ENCODE measurements at places on chromosomes 11 and 22. TPM values are rescaled to one million over a fixed set of nuclear protein-coding genes. Genes with fewer than 3 reads are reported as not detected.

The CEP126 gene
- 4.8 TPM for polyA plus RNA-seq

GRCh38 chr22:45626198-45626651, 45.4 kb upstream of the ATXN10 start:
- no peak for DNase-seq

The MTA2 gene
- polyA plus RNA-seq: 90.2 TPM

GRCh38 chr11:45885921-45886721, 670 bp downstream of the MAPK8IP1 start:
- no peak for DNase-seq

GRCh38 chr22:30813936-30814335, 119.3 kb downstream of the OSBP2 start:
- no peak for DNase-seq

- DNase-seq: no peak
Measured at GRCh38 chr11:38788561-38788960, 2190.5 kb upstream of the RAG2 start.

The DERL3 gene
- 3.8 TPM for polyA plus RNA-seq

The DCHS1 gene
- polyA plus RNA-seq: 27.8 TPM

- DNase-seq: no peak
Measured at GRCh38 chr11:102267609-102268008, 49.7 kb upstream of the BIRC3 start.

DNA sequence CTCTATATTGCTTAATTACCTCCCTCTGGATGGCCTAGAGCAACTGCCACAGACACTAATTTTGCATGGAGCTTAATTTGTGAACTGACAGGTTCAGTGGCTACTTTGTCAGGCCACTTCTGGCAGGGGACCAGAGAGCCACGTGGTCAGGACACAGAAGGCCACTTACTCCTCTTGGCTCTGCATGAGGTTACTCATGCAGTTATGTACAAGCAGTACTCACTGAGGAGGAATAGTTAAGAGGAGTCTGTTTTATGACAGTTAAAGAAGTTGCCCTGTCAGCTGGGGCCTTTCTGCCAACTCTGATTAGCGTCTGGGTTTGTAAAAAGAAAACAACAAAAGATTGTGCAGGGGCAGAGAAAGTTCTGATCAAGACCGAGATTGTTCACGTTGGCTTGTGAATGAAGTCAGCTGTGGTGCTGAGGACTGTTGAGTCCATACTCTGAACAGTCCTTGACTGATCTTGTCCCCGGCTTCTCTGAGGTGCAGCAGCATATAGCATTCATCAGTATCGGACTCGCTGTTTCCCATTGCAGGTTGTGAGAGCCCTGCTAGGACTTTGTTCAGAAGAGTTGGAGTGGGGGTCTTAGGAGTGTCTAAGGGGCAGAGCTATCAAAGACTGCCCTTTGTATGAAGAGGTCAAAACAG, 41.4 kb downstream of the PPFIBP2 start:
- no peak for DNase-seq

DNA sequence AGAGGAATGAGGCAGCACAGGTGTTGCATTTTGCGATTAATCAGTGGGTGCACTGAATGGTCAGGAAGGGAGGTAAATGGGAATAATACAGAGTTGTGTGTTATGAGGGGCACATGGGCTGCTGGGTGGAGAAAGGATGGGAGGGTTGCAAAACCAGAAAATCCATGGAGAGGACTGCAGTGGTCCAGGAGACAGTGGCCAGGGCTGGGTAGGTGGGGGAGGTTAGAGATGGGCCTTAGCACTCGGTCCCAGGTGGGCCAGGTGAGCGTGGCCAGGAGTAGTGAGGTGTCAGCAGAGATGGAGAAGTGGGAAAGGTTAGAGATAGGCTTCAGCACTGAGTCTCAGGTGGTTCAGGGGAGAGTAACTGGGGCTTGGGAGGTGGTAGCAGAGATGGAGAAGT, 399.1 kb upstream of the LARGE1 start:
- no peak for DNase-seq

- no peak for DNase-seq
Measured at GRCh38 chr22:47064016-47064415, 301.6 kb downstream of the TBC1D22A start.

The SLC22A8 gene
- polyA plus RNA-seq: 48.6 TPM

DNA sequence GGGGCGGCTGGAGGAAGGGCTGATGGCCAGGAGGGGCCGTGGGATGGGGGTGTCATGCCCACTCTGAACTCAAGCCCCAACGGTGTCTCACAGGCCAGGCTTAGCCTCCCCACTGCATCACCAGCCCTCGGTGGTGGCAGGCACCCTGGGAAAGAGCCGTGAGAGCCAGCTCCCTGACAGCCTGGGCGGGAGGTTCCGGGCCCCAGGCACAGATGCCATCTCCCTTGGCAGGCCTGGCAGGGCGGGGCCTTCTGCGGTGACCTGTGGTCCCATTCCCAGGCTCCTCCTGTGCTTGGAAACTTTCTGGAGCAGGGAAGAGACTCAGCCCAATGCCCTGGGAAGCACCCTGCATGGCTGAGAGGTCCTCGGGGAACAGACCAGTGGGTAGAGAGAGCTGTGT, 4.8 kb downstream of the PHLDA2 start:
- DNase-seq: no peak

Measured in right renal cortex interstitium (tissue), 3 donors.